Stimulated activated CD8-positive, alpha-beta memory T cell treated with anti-CD3 and anti-CD28 coated beads, Interleukin-7, amount 100 ng/mL, for 1 hour (primary cell): ENCODE measurements at places on chromosomes 1 and 21.
A peak's percentile ranks its signal among the peaks of the same experiment; 100 is the strongest.

DNA sequence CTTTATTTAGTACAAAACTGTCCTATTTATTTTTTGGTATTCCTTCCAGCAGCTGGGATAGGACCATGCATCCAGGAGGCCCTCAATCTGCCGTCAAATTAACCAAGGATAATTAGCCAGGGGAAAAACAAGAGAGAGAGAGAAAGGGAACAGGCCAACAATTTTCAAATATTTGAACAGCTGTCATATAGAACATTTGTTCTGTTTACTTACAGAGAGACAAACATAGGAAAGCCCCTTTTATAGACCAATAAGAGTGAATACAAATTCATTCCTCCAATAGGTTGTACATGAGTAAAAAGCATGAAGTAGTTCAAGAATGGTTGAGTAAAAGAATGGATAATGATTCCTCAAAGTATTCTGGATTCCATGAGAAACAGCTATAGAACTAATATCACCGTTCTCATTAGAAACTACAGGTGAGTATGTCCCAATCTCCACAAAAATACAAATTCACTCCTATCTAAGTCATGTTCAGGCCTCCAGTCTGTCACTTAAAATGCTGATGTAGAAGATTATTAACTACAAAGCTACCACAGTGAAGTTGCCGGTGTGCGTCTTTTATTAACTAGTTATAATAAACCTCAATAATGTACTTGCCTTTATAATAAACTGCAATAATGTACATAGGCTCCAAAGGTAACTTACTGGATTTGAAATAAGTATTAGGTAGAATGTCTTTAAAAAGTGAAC lies 64.8 kb upstream of the GNG4 start:
- DNase-seq, result no peak

- no peak for DNase-seq
Measured at GRCh38 chr21:46220275-46220810, 8.2 kb downstream of the LSS start.

- no peak for DNase-seq
Measured at GRCh38 chr1:228697207-228698016, 37.9 kb upstream of the RHOU start.

GRCh38 chr1:79375352-79375751 lies 368.8 kb upstream of the ADGRL4 start:
- no peak for DNase-seq

DNA sequence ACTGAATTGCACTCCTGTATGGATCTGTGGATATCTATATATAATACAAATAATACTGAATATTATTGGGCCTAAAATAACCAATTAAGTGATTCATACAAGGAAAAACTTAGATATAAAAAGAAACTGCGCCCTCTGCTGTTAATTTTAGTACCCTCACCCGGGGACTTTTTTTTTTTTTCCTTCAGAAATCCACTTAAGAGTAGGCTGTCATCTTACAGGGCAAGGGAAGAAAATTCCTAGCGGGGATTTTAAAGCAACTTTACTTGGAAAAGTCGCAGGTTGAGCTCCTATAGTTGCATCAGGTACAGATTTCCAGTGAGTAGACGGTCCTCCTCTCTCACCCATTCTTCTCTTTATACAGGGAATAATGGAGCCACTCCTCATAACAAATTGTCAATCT lies 1.3 kb downstream of the NTNG1 start:
- no peak for DNase-seq

- no peak for DNase-seq
Measured at GRCh38 chr1:156863631-156864030, 3.0 kb downstream of the NTRK1 start.

GRCh38 chr1:23984417-23985186 lies 4.5 kb upstream of the SRSF10 start:
- no peak for DNase-seq

DNA sequence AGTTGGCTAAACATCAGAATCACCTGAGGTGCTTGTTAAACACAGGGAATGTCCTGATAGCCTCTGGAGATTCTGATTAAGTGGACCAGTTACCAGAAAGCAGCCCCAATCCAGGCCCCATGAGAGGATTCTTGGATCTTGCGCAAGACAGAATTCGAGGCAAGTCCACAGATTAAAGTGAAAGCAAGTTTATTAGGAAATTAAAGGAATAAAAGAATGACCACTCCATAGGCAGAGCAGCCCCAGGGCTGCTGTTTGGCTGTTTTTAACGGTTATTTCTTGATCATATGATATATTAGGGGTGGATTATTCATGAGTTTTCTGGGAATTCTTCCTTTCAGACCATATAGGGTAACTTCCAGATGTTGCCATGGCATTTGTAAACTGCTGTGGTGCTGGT lies 176.2 kb downstream of the ROR1 start:
- DNase-seq, result no peak

DNA sequence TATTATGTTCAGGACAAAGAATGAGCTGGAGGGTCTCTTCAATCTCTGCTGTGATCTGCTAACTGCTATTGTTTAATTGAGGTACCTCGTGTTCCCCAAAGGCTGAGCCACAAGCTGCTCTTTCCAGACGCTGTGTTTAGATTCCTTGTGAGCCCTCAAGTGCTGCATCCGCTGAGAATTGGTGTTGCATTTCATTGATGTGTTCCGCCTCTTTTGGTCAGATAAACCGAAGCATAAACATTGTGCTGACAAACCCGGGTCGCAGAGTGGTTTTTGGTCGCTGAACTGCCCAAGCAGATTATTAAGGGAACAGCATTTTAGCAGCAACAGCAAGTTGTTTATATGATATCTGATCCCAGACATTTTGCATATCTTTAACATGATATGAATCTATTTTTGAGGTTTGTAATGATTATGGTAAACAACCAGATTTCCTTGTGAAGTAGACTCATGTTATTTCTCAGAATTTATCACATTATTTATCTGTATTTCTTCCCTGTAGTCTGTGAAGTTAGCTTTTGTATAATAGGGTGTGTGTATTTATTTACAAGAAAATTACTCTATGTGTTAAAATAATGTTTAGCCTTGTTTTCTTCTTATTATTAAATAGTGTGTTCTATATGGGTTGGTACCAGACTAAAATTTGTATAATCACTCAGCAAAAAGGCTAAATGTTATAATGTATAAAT lies 217.2 kb upstream of the C1orf105 start:
- no peak for DNase-seq

DNA sequence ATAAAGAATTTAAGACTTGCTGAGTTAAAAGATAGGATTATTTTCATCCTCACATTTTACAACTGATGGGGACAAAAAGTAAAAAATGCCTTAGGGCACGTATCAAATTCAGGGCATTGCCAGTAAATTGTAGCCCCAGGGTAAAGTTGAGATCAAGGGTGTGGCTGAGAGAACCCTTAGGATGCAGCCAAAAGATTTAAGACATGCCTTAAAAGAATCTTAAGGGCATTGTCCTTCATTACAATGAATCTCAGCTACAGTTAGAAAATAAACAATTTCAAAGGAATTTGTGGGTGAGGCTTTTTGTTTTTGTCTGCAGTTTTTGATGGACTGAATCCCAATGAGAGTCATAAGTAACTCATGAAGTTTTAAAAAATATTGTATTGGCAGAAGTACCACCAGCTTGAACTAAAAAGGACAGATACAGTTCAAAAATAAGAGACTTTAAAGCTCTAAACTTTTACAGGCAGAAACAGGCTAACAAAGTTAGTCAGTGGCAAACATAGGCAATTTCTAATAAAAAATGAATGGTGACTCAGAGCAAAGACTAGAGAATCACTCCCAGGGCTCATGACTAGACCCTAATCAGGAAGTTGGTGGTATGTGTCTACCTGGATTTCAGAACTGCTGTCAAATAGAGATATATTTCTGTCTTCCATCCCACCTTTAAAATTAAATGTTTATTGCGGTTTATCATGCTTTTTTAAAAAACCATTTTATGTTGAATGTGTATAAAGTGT lies 165.1 kb upstream of the SNX7 start:
- no peak for DNase-seq

- DNase-seq, result no peak
Measured at GRCh38 chr1:152613511-152613910, at the start of gene LCE3B. Gene LCE3B, plus strand, starts transcription at chr1:152613811. Its CDS starts 0 bp downstream, at chr1:152613811.

- no peak for DNase-seq
Measured at GRCh38 chr1:216807696-216808095, 84.5 kb upstream of the ESRRG start.

GRCh38 chr1:185238447-185238846 lies 78.6 kb downstream of the IVNS1ABP start:
- DNase-seq, result no peak

GRCh38 chr1:169521226-169521625 lies 35.5 kb upstream of the SLC19A2 start:
- no peak for DNase-seq

- peak; percentile 73 for DNase-seq
Measured at GRCh38 chr1:206583707-206584648, 28.3 kb downstream of the EIF2D start.

- no peak for DNase-seq
Measured at GRCh38 chr1:190226006-190226405, 251.7 kb downstream of the BRINP3 start.
